Fibroblast of skin of right biceps (primary cell): ENCODE measurements at places on chromosomes 6 and 20.

DNA sequence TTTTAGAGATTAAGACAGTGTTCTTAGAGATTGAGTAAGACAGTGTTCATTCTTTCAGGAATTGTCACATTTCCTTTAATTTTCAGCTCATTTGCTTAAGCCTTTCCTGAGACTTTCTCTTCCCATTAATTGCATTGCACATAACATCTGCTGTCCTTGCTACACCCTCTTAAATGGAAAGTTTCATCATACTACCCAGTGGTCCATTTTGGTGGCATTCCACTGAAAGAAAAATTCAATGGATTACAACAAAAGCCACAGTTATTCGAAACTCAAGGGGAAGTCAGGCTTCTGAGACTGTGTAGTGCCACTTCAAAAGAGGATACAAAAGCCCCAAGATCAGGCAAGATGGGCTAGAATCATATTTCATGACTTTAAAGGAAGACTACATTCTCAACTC lies 64.0 kb downstream of the RSPO3 start:
- DNase-seq, result peak; percentile 81

- DNase-seq, result no peak
Observed at GRCh38 chr20:5840411-5841002, 90.3 kb downstream of the SHLD1 start.

DNA sequence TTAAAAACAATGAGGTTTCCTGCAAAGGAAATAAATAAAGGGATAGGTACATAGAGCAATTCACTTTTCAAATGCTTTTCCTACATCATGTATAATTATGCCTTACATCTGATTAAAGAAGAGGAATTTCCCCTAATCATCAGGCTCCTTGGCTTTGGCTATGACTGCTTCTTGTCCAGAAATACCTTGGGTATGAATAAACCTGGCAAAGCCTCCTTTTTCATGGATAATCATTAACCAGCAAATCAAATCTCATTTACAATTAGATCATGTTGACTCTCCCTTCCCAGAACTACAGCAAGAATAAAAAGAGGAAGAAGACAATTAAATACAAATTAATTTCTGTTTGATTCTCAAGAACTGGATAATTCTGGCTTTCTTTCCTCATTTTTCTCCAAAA lies 58.0 kb upstream of the CD2AP start:
- peak; percentile 16 for DNase-seq

DNA sequence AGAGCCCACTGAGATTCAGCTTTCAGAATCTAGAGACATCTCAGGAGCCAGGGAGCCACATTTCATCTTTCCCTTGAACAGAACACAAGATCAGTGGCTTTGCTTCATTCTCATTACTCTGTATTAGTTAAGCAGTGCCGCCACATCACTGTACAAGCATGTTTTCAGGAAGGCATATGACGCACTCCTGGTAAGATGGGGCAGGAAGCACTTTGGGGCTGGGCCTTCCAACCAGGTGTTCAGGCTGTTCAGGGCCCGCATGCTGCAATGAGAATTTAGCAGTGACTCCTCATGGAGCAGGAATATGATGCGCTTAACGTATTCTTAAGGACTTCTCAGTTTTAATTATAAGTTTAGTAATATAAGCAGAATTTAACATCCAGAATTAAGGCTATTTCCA lies 29.7 kb upstream of the GNRH2 start:
- no peak for DNase-seq

GRCh38 chr6:135148889-135149288 lies 32.2 kb upstream of the MYB start:
- no peak for DNase-seq

DNA sequence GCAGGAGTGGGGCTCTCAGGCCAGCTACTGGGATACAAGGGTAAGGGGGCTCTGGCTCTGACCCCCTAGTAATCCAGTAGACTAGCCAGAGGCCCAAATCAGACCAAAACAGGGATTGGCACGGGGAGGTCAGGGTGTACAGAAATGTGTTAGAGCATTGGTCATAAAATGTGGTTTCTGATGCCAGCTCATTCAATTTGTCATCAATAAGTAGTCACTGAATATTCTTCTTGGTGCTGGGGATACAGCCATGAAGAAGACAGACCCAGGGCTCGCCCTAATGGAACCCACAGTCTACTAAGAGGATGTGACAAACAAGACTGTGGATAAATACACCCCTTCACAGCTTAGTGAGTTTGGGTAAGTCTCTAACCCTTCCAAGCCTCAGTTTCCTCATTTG lies 11.1 kb downstream of the MAP1LC3A start:
- DNase-seq, result no peak

DNA sequence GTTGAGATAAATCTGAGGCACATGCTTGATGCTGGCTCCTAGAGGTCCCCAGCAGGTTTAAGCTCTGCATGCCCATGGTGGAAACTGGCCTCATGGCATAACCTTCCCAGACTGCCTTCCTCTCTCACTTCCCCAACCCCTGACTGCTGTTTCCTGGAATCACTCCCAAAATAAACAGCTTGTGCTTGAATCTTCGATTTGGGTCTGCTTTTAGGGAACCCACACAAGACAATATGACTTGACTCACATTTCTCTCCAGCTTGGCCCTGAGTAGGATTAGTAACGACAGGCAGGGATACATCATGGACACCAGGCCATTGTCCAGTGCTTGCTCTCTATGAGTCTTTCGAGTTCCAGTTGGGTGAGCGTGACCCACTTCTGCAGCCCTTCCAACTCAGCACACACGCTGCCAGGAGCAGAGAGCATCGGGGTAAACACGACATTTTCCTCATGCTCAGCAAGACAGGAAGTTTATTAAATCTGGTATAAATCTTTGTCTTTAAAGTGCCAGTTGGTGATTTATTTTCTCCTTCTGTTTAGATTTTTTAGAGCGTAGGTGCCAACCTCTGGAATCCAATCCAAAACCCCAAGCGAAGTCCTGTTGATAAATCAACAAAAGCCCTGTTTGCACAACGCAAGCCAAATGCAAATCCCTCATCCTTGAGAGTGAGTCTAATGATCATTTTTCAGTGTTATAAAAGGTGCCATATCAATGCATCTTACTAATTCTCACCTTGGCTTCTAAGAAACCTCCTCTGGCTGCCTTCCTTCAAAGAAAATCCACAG lies 135.0 kb downstream of the FOXA2 start:
- DNase-seq, result no peak

GRCh38 chr6:24394780-24395437 lies 7.8 kb upstream of the MRS2 start:
- DNase-seq, result peak; percentile 56

DNA sequence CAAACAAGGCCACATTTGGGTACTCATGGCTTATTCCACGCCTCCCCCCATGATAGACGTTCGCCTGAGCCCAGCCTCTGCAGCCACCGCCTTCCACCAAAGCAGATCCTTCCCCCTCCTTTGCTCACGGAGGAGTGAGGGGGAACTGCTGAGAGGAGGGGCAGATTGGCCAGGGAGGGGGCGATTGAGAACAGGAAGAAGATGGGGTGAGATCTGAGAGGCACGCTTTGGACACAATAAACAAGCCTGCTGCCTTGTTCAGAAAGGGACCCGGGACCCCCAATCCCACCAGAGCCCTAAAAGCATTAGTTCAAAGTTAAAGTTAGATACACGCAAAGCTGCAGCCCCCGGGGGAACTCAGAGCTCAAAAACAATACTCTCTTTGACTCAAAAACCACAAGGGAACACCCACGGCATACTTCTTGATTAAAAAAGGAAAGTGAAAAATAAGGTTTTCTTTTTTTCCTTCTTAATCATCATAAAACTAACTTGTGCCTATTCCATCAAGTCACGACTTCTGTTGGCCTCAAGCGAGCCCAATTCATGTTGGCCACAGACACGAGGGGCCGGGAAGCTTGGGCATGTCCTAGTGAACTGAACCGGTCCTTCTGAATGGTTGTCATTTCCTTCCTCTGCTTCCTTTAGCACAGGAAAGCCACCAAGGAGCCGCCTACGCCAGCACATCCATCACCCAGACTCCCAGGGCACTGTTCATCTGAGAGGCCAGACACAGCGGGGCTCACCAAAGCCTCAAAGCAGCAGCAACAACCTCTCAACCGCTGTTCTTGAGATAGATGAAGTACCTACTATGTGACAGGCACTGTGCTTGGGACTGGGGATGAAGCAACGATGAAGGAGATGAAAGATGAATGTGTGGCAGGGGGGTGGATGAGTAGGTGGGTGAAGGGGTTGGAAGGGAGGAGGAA lies 44.7 kb downstream of the NFATC2 start:
- no peak for DNase-seq

GRCh38 chr20:44725837-44726236 lies 10.7 kb downstream of the CCN5 start:
- DNase-seq, result no peak

DNA sequence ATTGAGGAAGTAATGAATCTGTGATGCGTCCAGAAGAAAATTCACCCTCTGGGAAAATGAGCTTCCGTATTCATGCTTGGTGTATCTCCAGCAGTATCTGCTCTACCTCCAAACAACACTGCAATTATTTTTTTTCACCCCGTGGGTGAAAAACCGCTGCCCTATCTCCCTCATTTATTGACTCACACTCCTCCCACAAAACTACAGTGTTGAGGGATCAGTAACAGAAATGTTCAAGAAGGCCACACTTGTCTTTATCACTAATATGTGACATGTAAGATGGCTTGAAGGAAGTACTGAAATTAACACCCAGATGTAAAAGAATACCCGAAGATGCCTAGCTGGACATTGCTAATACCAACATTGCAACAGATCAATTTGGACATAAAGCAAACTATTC lies 4.9 kb upstream of the TBX18 start:
- DNase-seq, result no peak

- no peak for DNase-seq
Observed at GRCh38 chr20:19746396-19746795, 11.7 kb upstream of the RIN2 start.

- DNase-seq, result no peak
Observed at GRCh38 chr20:50510706-50511542, 741 bp downstream of the PTPN1 start.

DNA sequence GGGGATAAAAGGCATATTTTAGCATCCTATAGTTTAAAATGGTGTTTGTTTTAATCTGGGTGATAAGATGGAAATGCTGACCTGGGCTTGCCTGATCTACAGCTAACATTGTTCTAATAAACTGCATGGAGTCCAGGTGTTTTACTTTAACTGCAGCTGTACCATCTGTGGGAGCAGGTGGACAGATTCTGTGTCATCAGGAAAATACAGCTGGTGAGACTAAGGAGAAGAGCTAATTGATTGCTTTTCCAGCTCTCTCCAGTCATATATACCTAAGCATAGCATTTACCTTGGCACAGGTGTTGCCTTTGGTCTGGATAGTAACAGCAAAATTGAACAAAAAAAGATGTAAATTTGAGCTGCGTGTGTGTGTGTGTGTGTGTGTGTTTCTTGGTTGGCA lies 31.6 kb downstream of the CBFA2T2 start:
- DNase-seq, result no peak

- DNase-seq, result no peak
Observed at GRCh38 chr6:51934098-51934497, 153.3 kb downstream of the PKHD1 start.

GRCh38 chr6:33391922-33392594 lies 435 bp downstream of the KIFC1 start:
- peak; percentile 48 for DNase-seq

DNA sequence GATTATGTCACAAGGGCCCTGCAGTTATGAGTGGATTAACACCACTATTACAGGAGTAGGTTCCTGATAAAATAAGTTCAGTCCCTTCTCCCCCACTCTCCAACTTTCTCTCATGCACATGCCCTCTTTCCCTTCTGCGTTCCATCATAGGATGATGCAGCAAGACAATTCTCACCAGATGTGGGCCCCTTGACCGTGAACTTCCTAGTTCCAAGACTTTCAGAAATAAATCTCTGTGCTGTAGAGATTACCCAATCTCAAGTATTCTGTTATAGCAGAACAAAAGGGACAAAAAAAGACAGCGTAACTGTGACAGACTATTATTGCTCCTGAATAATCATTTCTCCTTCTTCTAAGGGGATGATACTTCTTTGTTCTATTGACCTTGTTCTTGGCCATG lies 33.8 kb upstream of the TMEM244 start:
- DNase-seq, result peak; percentile 32

- DNase-seq, result no peak
Observed at GRCh38 chr6:103113416-103113815, 1719.9 kb downstream of the GRIK2 start.

DNA sequence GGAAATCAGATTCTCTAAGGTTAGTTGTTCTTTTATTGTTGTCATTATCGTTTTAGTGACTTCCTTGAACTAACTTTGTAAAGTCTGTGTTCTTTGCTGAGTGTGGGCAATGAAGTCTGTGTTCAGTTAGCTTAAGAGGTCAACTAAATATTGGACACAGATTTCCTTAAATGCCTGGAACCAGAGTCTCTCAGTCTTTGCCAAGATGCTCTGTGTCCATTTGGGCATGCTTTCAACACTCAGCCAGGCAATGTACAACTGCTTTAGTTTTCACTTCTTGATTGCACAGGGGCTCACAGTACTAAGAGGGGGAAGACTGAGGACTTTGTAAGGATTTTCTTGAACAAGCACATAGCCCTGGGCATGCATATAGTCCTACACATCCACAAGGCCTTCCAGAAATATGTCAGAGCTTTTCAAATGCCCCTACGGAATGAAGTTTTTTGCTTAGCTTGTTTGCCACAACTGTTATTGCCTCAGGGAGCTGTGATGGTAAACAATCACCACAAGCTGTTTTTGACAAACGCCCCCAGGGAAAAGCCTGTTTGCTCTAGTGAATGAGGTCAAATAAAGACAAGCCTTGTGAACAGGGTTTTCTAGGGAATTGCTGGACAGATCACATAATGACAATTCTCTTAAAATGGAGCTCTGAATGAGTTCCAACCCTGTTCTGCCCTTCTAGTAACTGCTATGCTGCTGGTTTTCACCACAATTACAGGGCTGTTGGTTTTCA lies 82.5 kb downstream of the B3GAT2 start:
- no peak for DNase-seq

DNA sequence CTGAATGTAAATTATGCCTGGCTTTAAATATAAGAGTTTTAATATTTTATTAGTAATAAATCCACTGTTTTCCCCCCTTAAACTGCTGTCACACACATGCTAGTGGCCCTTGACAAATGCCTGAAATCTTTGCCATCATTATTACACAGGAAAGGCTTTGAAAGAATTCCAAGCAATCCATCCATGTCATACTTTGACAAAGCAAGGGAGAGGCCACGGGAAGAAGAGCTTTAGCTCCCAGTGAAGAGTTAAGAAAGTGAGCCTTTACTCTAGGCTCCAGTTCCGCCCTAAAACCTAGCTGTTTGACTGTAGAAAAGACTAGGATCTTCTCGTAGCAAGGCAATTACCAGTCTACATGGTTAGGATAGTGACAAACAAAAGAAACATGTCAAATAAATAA lies 147.9 kb downstream of the GMDS start:
- no peak for DNase-seq

- no peak for DNase-seq
Observed at GRCh38 chr20:23456873-23457272, 4.2 kb upstream of the CST11 start.

DNA sequence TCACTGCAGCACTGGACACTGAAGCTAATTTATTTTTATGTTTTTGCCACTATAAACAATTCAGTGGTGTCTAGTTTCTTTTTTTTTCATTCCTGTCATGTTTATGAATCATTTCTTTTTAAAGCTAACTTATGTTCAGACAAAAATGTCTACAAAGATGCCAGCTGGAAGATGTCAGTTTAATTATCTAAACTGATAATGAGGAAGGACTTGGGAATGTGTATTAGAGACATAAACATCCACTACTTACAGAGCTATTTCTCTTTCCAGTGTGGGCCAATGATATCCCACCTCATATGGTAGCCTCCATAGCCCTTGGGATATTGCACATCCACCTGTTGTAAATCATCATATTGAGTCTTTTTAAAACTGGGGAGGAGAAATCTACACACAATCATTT lies 132.1 kb upstream of the FAM184A start:
- DNase-seq, result no peak
